Heart right ventricle (tissue), 16 donors: ENCODE measurements at places on chromosomes 4 and X.

DNA sequence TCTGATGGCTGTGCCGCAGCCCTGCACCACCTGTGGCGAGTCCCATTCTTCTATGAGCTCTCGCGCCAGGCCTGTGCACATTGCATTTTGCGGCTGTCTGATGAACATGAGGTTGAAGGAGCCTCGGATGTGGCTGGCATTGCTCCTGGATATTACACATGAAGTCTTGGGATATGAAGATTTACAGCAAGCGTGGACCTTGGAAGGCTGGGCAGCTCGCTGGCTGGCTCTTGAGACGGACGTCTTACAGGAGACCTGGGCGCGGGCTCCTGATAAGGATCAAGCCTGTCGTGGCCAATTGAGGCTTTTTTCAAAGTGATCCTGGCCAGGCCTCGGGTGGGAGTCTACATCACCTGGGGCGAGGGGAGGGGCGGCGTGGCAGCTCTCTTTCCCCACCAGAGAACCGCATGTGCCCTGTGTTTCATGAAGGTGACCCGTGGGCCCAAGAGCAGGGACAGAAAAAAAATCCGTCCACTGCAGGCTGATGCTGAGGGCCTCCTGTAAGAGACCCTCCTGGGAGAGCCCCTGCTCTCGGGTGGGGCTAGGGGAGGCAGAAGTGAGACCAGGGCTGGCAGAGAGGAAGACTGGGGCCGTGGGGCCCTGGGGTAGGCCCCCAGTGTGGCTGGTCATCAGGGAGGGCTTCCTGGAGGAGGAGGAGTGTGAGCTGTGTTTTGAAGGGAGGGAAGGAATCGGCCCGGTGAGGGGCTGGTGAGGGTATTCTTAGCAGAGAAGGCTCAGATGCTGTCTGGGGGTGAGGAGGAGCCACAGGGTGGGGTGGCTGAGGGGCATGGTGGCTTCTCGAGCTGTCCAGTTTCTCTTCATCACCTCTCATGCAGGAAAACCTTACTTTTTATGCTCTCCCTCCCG is 23.6 kb downstream of the CPZ start:
- DNase-seq = no peak

- no peak for DNase-seq
These were observed 108.3 kb downstream of the AFAP1 start for GRCh38 chr4:7831330-7831729.

- DNase-seq = no peak
These were observed 228.6 kb upstream of the TACR3 start for GRCh38 chr4:103948244-103949018.

DNA sequence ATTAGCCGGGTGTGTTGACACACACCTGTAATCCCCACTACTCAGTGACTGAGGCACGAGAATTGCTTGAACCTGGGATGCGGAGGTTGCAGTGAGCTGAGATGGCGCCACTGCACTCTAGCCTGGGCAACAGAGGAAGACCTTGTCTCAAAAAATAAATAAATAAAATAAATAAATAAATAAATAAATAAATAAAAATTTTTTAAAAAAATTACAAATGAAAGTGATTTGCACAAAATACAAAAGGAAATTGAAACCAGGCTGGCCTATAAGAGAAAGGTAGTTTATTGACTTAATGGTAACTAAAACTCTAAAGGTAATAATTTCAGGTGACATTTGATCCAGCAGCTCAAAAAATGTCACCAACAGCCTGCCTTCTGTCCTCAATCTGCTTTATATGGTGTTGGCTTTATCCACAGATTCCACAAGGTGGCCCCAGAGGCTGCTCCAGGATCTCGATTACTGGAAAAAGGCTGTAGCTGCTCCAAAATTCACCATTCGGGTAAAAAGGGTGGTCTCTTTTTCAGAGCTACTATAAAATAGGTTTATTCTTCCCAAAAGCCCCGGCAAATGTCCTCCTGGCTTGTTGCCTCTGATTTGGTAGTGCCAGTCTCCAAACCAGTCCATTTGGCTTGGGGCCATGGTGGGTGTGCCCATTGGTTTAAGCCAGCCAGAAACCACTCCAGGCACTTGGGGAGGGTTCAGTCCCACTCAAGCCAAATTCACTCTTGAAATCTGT is 61.4 kb upstream of the TRIM2 start:
- peak; percentile 72 for DNase-seq

DNA sequence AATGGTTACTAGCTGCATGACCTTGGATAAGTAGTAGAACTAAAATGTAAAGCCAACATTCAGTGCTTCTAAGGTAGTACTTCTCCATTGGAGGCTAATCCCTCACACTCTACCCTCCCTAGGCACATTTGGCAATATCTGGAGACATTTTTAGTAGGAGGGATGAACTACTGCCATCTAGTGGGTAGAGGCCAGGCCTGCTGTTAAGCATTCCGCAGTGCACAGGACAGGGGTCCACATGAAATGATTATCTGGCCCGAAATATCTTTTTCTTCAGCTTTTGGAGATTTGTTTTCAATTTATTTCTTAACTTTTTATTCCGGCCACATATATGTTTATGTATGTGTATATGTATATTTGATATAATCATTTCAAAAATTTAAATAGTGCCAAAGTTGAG is 36.0 kb upstream of the SPANXC start:
- DNase-seq = no peak

DNA sequence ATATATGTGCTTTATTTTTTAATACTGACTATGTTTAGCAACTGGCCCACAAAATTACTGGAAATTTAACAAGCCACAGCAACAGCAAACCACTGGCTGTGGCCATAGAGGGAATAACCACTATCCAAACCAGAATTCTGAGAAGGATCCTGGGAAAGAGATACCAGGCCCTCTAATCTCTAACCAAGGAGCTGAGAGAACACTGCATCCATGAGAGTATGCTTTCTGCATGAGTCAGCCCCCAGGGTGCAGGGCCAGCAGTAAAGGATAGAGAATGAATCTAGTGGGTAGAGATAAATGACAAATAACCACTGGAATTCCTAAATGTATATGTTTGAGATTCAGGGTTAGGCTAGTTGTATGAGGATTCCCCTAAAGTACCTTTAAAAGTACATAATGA is 221.8 kb downstream of the KIT start:
- DNase-seq = no peak

DNA sequence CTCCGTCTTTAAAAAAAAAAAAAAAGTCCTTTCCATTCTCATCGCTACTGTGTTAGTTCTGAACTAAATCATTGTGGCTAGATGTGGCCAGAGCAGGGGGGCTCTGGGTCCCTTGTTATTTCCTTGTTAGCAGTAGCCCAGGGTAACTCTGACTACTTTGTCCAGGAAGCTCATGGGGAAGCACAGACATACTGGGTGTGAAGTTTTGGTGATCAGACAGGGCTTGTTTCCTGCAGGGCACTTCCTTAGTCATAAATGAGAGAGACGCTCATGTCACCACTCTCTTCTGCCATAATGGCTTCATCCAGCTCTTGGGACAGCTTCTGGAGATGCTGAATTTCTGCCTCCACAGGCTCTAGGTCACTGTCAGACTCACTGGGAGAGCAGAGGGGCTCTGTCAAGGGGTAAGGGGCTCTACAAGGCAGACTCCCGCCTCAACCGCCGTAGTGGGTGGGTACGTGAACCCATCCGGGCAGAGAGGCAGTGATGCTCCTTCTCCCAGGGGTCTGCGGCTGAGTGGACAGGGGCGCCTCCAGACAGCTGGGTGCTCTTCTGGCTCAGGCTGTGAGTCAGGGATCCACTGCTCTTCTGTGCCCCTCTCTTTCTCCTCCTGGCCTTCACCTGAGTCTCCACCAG is 12.9 kb downstream of the STIM2 start:
- no peak for DNase-seq

DNA sequence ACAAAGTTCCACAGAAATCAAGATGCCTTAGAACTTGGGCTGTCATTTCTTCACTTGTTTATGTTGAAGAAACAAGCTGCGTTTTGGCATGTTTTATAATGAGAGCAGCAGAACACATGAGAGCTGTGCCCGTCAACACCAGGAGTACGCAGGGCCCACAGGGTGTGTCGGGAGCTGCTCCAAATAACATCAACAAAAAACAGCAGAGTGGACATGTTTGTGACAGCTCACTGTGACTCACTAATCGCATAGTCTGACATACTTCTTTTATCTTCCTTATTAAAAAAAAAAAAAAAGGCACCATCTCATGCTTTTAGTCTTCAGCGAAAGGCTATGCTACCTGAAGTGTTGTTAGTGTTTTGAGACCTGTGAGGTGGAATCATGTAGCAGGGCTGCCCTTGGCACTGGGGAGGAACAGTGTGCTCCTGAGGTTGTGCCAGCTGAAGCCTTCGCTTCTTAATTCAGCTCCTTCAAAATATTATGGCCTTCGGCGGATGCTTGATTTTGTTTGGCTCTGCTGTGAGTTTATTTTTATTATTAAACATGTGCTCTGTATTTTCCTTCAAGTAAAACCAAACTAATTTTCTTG is 32.8 kb downstream of the FHDC1 start:
- no peak for DNase-seq

GRCh38 chrX:103414561-103414960 is 38.2 kb downstream of the BEX3 start:
- no peak for DNase-seq

DNA sequence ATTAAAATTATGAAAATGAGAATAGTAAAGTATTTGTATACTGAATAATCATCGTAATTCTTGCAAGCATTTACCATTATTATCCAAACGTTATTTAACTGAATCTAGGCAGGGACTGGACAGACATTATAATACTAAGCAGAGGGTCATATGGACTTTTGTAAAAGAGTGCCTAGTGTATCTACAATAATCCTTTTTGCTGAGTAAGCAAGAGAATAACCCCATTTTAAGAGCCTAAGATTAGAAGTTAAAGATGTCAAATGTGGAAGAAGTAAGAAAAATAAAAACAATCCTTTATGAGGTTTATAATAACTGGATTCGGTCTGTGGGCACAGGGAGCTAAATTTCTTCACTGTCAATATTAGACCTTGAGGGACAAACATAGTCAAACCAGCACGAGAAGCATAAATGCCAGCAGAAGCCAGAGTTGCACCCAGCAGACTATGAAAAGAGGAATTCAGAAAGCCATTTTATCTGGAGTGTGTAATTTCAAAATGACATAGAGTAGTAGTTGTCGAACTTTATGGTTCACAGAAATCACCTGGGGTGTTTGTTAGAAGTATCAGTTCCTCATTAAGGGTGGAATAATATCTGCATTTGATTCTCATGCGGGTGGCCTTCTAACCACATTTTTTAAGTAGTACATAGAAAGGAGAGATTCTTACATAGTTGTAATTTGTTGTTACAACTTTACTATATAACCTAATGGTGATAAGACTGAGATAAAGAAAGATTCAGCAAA is 39.7 kb upstream of the DCLK2 start:
- DNase-seq = no peak

GRCh38 chrX:151745651-151746050 is 11.1 kb downstream of the CNGA2 start:
- DNase-seq = no peak

DNA sequence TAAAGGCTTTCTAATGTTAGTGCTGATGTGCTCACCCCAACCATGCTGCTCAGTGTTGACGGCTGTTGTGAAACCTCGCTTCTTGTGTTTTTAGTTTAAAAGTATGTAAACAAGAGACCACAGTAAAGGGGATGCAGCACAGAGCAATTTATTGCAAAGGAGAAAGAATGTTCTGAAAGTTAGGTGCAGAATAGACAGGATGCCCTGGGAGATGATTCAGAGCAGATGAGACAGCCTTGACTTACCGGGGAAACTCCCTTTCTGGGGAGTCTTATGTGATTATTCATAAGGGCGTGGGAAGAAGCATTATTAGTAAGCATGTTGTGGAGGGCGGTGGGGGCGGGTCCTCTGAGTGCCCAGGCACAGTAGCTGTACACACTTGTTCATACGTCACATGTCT is 47.7 kb downstream of the EVC start:
- no peak for DNase-seq

DNA sequence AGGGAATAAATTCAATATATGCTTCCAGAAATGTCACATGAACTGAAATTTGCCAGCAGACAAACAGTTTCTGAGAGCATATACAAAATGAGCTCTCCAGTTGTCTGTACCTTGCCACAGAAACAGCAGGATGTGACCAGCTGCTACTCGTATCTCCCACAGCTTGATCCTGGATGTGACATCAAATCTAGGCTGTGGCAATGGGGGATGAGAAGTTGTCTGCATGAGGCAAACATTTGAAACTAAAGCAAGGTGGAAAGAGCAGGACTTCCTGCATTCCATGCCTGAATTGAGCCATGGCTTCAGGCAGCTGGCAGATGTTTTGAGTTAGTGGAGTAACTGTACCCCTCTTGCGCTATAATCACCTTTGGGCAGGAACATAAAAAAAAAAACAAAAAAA is 1724.0 kb downstream of the RPA4 start:
- no peak for DNase-seq

DNA sequence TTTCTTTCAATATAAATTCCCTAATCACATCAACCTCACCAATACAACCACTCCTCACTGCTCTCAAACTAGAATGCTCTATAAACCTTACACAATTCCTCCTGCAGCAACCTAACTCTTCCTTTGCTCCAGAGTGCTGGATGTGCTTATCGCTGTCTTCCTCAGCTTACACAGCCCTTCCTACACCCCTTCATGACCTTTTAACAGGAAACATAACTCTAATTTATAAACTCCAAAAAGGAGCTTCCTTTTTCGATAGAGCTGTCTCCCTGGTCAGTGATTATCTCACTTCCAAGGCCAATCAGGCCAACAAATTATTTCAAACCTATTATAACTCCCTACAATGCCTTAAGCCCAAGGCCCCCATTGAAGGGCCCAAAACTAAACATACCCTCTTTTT is 78.8 kb downstream of the COQ2 start:
- DNase-seq = no peak

DNA sequence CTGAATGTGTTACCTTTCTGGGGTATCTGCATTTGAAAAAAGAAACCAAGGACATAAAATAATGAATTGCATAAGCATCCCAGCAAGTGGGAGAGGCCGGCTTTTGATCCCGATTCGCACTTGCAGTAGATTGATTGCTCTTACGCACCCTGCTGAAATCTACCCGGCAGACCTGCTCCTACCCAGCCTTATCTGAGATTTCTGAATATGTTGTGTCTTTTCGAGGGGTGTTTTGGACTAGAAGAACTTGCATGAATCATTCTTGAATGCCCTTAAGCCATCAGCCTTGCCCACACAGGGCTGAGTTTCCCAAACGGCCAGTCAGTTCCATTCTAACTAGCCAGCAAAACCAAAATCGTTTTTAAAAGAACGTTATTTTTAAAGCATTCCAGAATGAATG is 174.4 kb upstream of the BCOR start:
- no peak for DNase-seq

GRCh38 chr4:14532436-14532835 is 469.8 kb upstream of the CPEB2 start:
- no peak for DNase-seq

- peak; percentile 80 for DNase-seq
These were observed at the start of the genes HMGN5 and SH3BGRL for GRCh38 chrX:81201671-81202455. Gene HMGN5 (minus strand): TSS chrX:81201913. CDS start chrX:81121549, 80,364 bp downstream. Gene SH3BGRL (plus strand): TSS chrX:81202102. CDS start chrX:81202201, 99 bp downstream.
